Memory B cell (primary cell): ENCODE measurements at places on chromosomes 6 and 20.

GRCh38 chr6:81130969-81131368, 621.5 kb downstream of the TENT5A start:
- H3K4me3 ChIP-seq: no peak overlapping the region
- no peaks in the 10 kb centered on the region for H3K36me3 ChIP-seq
- no peak for DNase-seq
- H3K27me3 ChIP-seq: no peaks in the 10 kb centered on the region

DNA sequence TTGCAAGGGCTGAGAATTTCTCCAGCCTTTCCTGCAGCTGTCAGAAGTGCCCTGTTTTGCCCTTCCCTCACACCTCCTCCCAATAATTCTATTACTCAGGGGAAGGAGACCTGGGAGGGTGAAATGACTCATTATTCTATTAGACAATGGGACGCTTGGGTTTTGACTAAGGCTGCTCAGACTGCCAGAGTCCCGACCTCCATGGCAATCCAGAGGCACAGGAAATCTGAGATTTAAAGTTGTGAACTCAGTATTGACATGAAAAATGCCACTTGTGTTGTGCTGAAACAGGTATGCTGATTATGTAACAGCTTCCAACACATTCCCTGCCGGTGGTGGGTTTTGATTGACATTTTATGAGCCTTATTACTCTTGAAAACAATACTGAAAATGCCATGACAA, 625.9 kb upstream of the FLRT3 start:
- no peak for DNase-seq
- no peak overlapping the region for H3K27ac ChIP-seq
- no peaks in the 10 kb centered on the region for H3K36me3 ChIP-seq
- no peaks in the 10 kb centered on the region for H3K27me3 ChIP-seq
- H3K4me1 ChIP-seq: no peaks in the 10 kb centered on the region
- no peak overlapping the region for H3K4me3 ChIP-seq

GRCh38 chr6:25401711-25402110, 122.5 kb downstream of the CARMIL1 start:
- H3K4me1 ChIP-seq: peaks cover 16% of the 10 kb centered on the region
- DNase-seq: no peak
- no peaks in the 10 kb centered on the region for H3K36me3 ChIP-seq
- no peak overlapping the region for H3K4me3 ChIP-seq

GRCh38 chr20:23232219-23232581, 118.4 kb upstream of the NXT1 start:
- DNase-seq: no peak
- H3K27me3 ChIP-seq: peaks cover 5% of the 10 kb centered on the region
- H3K4me3 ChIP-seq: no peak overlapping the region
- H3K4me1 ChIP-seq: no peaks in the 10 kb centered on the region
- peaks cover 3% of the 10 kb centered on the region for H3K36me3 ChIP-seq

DNA sequence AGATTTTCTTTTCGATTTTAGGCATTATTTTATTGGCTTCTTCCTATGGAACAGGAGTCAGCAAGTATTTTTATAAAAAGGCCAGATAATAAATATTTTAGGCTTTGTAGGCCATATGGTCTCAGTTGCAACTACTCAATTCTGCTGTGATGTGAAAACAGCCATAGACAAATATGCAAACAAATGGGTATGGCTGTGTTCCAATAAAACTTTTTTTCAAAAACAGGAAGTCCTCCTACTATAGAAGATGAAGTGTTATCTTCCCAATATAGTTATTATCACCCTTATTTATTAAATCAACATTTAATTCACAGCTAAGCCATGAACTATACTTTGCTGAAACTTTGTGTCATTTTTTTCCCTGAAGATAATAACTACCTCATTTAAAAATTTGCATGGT, 57.2 kb downstream of the CHD6 start:
- peak overlapping the region; percentile 52 for H3K27ac ChIP-seq
- peaks cover 23% of the 10 kb centered on the region for H3K36me3 ChIP-seq
- H3K4me1 ChIP-seq: peaks cover 51% of the 10 kb centered on the region
- H3K4me3 ChIP-seq: no peak overlapping the region
- no peak for DNase-seq
- no peaks in the 10 kb centered on the region for H3K27me3 ChIP-seq

DNA sequence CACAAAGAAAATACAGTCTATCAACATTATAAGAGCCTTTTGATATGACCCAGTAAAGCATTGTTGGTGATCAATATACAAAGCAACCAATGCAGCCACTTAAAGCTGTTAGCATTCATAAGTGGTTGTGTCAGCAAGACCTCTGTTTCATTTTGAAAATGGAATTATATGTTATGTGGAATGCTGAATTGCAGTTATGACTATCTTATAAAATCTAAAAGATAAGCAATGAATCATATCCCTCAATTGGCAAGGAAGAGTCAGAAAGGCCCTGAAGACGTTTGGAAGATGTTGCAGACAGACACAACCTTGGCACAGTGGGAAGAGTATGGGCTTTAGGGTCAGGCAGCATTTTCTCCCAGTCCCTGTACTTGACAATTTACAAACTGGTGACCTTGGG, 93.8 kb upstream of the RNF217 start:
- no peaks in the 10 kb centered on the region for H3K4me1 ChIP-seq
- no peak for DNase-seq
- no peak overlapping the region for H3K27ac ChIP-seq
- H3K36me3 ChIP-seq: no peaks in the 10 kb centered on the region
- H3K27me3 ChIP-seq: no peaks in the 10 kb centered on the region

GRCh38 chr20:46787991-46788762, 78.7 kb downstream of the SLC2A10 start:
- DNase-seq: no peak
- H3K27ac ChIP-seq: no peak overlapping the region
- peaks cover 16% of the 10 kb centered on the region for H3K27me3 ChIP-seq
- peaks cover 2% of the 10 kb centered on the region for H3K36me3 ChIP-seq

DNA sequence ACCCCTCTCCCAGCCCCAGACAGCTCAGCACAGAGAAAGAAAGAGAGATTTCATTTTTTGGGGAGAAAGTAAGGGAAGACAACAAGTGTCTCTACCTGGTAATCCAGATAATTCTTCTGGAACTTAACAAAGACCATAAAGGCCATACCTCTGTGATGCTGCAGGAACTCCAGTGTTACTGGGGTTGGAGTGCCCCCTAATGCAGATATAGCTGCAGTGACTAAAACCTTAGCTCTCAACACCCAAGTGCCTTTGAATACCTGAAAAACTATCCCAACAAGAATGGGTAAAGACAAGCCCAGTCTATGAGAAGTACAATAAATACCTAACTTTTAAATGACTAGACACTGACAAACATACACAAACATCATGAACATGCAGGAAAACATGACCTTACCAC, 365.3 kb upstream of the PTCHD4 start:
- no peak for DNase-seq
- H3K27ac ChIP-seq: no peak overlapping the region
- no peak overlapping the region for H3K4me3 ChIP-seq

GRCh38 chr6:138529478-138529877, 30.2 kb upstream of the NHSL1 start:
- H3K4me3 ChIP-seq: no peak overlapping the region
- DNase-seq: no peak
- H3K27ac ChIP-seq: no peak overlapping the region
- H3K36me3 ChIP-seq: no peaks in the 10 kb centered on the region

GRCh38 chr20:38870733-38871559, 55.3 kb upstream of the FAM83D start:
- peaks cover 67% of the 10 kb centered on the region for H3K4me1 ChIP-seq
- no peak for DNase-seq
- no peaks in the 10 kb centered on the region for H3K27me3 ChIP-seq

- H3K27ac ChIP-seq: no peak overlapping the region
- no peaks in the 10 kb centered on the region for H3K27me3 ChIP-seq
- no peak for DNase-seq
- H3K36me3 ChIP-seq: no peaks in the 10 kb centered on the region
- no peak overlapping the region for H3K4me3 ChIP-seq
- H3K4me1 ChIP-seq: peaks cover 2% of the 10 kb centered on the region
These were observed 12.5 kb downstream of the SESN1 start for GRCh38 chr6:109082188-109082577.

GRCh38 chr6:111185954-111186353, 98.7 kb downstream of the SLC16A10 start:
- H3K4me3 ChIP-seq: no peak overlapping the region
- no peaks in the 10 kb centered on the region for H3K4me1 ChIP-seq
- peaks cover 1% of the 10 kb centered on the region for H3K36me3 ChIP-seq
- no peaks in the 10 kb centered on the region for H3K27me3 ChIP-seq
- no peak overlapping the region for H3K27ac ChIP-seq

DNA sequence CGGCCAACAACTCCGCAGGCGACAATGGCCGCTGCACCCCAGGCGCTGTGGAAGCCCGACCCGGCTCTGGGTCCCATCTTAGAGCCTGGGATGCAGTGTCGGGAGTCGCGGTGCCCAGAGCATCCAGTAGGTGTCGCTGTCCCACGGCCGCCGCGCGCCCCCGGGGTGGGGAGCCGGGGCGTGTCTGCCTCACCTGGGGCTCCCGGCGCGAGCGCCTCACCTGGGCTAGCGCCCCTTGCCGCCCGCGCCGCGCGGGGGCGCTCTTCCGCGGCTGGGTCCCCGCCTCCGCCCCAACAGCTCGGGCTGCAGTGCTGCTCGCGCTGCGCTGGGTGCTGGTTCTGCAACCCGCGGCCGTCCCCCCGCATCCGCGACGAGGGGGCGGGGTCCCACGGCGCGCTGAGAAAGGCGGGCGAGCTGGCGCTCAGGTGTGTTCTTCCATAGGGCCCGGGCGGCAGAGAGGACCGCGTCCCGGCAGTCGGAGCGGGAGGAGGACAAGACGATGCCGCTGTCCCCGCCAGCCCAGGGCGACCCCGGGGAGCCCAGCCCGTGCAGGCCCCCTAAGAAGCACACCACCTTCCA, at the start of gene CRYBG1:
Gene CRYBG1, plus strand, starts transcription at position 308 of the 579 bp plus-strand sequence. Its CDS starts 192 bp downstream, at position 500.
- no peaks in the 10 kb centered on the region for H3K36me3 ChIP-seq
- peaks cover 21% of the 10 kb centered on the region for H3K27me3 ChIP-seq
- peaks cover 5% of the 10 kb centered on the region for H3K4me1 ChIP-seq
- H3K4me3 ChIP-seq: peak within 1 kb of the TSS; percentile 90
- DNase-seq: peak; percentile 75

GRCh38 chr6:69232496-69232895, 564.3 kb downstream of the LMBRD1 start:
- H3K4me1 ChIP-seq: no peaks in the 10 kb centered on the region
- no peak for DNase-seq
- H3K27me3 ChIP-seq: peaks cover 5% of the 10 kb centered on the region
- H3K36me3 ChIP-seq: no peaks in the 10 kb centered on the region

- H3K4me1 ChIP-seq: no peaks in the 10 kb centered on the region
- no peak overlapping the region for H3K4me3 ChIP-seq
- peaks cover 3% of the 10 kb centered on the region for H3K36me3 ChIP-seq
- no peak for DNase-seq
- no peak overlapping the region for H3K27ac ChIP-seq
These were observed 28.4 kb downstream of the BMP7 start for GRCh38 chr20:57238089-57238488.

DNA sequence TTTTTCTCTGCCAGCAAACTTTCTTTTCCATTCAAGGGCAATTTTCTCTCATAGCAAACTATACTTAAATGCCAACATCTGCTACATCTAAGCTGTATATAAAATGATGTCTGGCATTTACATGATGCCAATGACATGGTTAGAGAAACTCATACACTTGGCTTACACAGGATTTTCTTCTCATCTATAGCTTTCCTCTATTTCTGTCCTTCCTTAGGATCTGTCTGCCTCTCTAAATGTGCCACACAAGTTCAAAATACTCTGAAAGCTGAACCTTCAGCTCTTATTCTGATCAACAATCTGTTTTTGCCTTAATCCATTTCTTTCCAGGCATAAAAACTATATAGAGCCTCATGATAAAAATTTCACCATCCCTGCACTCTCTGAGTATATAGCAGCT, 290.9 kb upstream of the RNF217 start:
- no peaks in the 10 kb centered on the region for H3K36me3 ChIP-seq
- DNase-seq: no peak
- H3K27ac ChIP-seq: no peak overlapping the region
- no peaks in the 10 kb centered on the region for H3K27me3 ChIP-seq
- no peaks in the 10 kb centered on the region for H3K4me1 ChIP-seq

DNA sequence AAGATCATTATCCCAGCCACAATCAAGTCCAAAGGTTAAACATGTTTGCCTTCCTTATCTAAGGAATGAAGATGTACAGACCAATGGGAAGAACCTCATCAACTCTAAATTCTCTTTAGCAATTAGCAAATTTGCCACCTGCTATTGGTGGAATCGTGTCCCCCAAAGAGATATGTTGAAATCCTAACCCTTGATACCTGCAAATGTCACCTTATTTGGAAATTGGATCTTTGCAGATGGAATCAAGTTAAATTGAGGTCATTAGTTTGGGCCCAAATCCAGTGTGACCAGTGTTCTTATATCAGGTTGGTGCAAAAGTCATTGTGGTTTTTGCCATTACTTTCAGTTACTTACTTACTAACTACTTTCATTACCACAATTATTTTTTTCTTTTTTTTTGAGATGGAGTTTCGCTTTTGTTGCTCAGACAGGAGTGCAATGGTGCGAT, 31.3 kb downstream of the KLHL31 start:
- DNase-seq: no peak
- peaks cover 3% of the 10 kb centered on the region for H3K27me3 ChIP-seq
- peaks cover 13% of the 10 kb centered on the region for H3K4me1 ChIP-seq
- H3K27ac ChIP-seq: no peak overlapping the region
- no peaks in the 10 kb centered on the region for H3K36me3 ChIP-seq

GRCh38 chr6:140538926-140539325, 1164.5 kb upstream of the CITED2 start:
- H3K27me3 ChIP-seq: no peaks in the 10 kb centered on the region
- DNase-seq: no peak
- H3K27ac ChIP-seq: no peak overlapping the region
- no peaks in the 10 kb centered on the region for H3K36me3 ChIP-seq
- no peak overlapping the region for H3K4me3 ChIP-seq
- H3K4me1 ChIP-seq: no peaks in the 10 kb centered on the region

- H3K4me3 ChIP-seq: no peak overlapping the region
- H3K27ac ChIP-seq: no peak overlapping the region
- no peaks in the 10 kb centered on the region for H3K27me3 ChIP-seq
- H3K4me1 ChIP-seq: no peaks in the 10 kb centered on the region
- DNase-seq: no peak
These were observed 172.2 kb downstream of the TFAP2B start for GRCh38 chr6:50990750-50991446.

DNA sequence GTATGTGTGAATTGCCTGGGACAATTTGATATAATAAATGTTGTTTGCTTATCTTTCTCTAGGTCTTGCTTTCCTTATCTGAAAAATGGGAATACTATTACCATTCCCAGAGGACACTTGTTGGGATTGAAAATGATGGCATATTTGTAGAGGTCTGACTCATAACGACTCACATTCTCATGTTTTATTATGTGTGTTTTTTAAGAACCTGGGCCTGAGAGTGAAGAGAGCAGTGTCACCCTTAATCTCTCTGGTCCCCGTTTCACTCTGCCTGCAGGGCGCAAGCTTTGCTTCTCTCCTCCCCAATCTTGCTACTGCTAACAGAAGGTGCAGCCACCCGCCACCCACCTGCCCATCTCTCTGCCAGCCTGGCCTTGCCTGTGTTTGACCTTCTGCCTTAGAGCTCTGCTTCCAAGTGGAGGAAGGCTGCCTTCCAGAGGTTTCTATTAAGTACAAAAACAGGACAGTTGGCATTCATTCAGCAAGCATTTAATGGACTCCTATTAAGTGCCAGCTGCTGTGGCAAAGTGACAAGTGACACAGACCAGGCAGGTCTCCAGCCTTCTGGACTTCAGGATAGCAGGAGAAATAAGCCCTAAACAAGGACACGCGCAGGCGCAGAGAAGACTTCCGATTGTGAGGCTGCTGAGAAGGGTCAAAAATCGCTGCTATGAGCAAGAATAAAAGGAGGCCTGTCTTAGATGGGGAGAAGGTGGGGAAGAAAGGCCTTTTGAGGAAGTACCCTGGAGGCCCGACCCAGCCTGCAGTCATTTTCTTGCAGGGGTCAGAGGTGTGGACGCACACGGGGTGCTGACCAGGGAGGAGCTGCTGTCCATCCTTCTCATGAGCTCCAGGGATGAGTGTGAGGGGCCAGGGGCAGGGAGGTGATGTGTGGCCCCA, 112.5 kb downstream of the JPH2 start:
- H3K27ac ChIP-seq: no peak overlapping the region
- H3K27me3 ChIP-seq: peaks cover 5% of the 10 kb centered on the region
- no peak for DNase-seq
- no peak overlapping the region for H3K4me3 ChIP-seq
